Left lung (tissue), 14 donors: ENCODE measurements at places on chromosomes 5 and 9. TPM values are rescaled to one million over a fixed set of nuclear protein-coding genes. Genes with fewer than 3 reads are reported as not detected.

Gene EGFLAM
- 0.82 TPM for total RNA-seq

Gene CFAP77
- total RNA-seq: 2.4 TPM

Gene AFAP1L1
- total RNA-seq: 14.2 TPM

Gene EDIL3
- total RNA-seq: 59.9 TPM

Gene PDE8B
- 3.3 TPM for total RNA-seq

Gene MAT2B
- total RNA-seq: 61.1 TPM

Gene TEX48
- total RNA-seq: not detected

Gene LRRC19
- not detected for total RNA-seq

Gene ARHGEF39
- total RNA-seq: 3.1 TPM

Gene OR1J4
- total RNA-seq: not detected

Gene VCP
- total RNA-seq: 228 TPM

Gene TRIM14
- total RNA-seq: 26.8 TPM

Gene TLX3
- total RNA-seq: not detected

Gene AK6
- total RNA-seq: 40.0 TPM

Gene KIF20A
- 12.1 TPM for total RNA-seq

Gene TMC1
- 0.26 TPM for total RNA-seq

Gene FYB1
- 93.7 TPM for total RNA-seq

Gene SYK
- total RNA-seq: 49.7 TPM

Gene PRR7
- total RNA-seq: 2.7 TPM

Gene C5
- 12.3 TPM for total RNA-seq

Gene SLC6A3
- total RNA-seq: 4.3 TPM

Gene SCGB3A2
- 76.6 TPM for total RNA-seq

Gene SPATA31D4
- not detected for total RNA-seq

Gene PCDHB8
- total RNA-seq: 1.1 TPM

Gene FSTL4
- 1.1 TPM for total RNA-seq

Gene ERAP2
- total RNA-seq: 34.5 TPM

Gene NMUR2
- 1.3 TPM for total RNA-seq

Gene ARID3C
- not detected for total RNA-seq

Gene PRUNE2
- 7.3 TPM for total RNA-seq

Gene TMEFF1
- not detected for total RNA-seq

Gene GPR21
- 0.41 TPM for total RNA-seq

Gene TYRP1
- total RNA-seq: 3.1 TPM

Gene ALDH7A1
- total RNA-seq: 34.2 TPM

Gene PFN3
- not detected for total RNA-seq

Gene ACTBL2
- total RNA-seq: 0.29 TPM

Gene ADCY2
- total RNA-seq: 0.47 TPM

Gene SPATA6L
- total RNA-seq: 9.4 TPM

Gene KLF9
- 25.2 TPM for total RNA-seq

Gene CCL21
- total RNA-seq: 136 TPM

Gene PCDHGA7
- total RNA-seq: 1.7 TPM

Gene HTR4
- total RNA-seq: not detected

Gene ATOX1
- 89.7 TPM for total RNA-seq

Gene IL6ST
- 464 TPM for total RNA-seq

Gene MEIKIN
- total RNA-seq: 0.85 TPM

Gene C9orf153
- total RNA-seq: 0.41 TPM

Gene IL7R
- total RNA-seq: 101 TPM

Gene KLF4
- total RNA-seq: 45.9 TPM

Gene MED7
- total RNA-seq: 7.3 TPM

Gene FBXO38
- total RNA-seq: 55.4 TPM

Gene CDKN2B-AS1
- 1.6 TPM for total RNA-seq

Gene SH2D3C
- 41.9 TPM for total RNA-seq

Gene SHISAL2B
- total RNA-seq: not detected

Gene CCL27
- total RNA-seq: not detected

Gene MUSK
- 0.89 TPM for total RNA-seq

Gene HSDL2
- total RNA-seq: 52.8 TPM

Gene NR2F1
- total RNA-seq: 69.1 TPM

Gene EGFL7
- 105 TPM for total RNA-seq

Gene ZNF454
- total RNA-seq: 3.4 TPM

Gene ANKRD20A1
- 1.0 TPM for total RNA-seq
